ENCODE measurements at places on chromosomes 2 and 18. TPM values are rescaled to one million over a fixed set of nuclear protein-coding genes. Genes with fewer than 3 reads are reported as not detected.

SRD5A2 gene
- total RNA-seq: not detected

LAMA1 gene
- total RNA-seq: not detected

CFC1 gene
- not detected for total RNA-seq

NEU2 gene
- not detected for total RNA-seq

LONRF2 gene
- total RNA-seq: 0.09 TPM

PJVK gene
- 2.5 TPM for total RNA-seq

TLX2 gene
- 0.88 TPM for total RNA-seq

BOK gene
- not detected for total RNA-seq

MRPL33 gene
- 50.3 TPM for total RNA-seq

TUBA3D gene
- total RNA-seq: not detected

TMEM247 gene
- total RNA-seq: not detected

DCTN1 gene
- 113 TPM for total RNA-seq
